ENCODE measurements at places on chromosomes 7 and 10.

GRCh38 chr7:25460433-25460832 is 232.1 kb upstream of the NPVF start:
- DNase-seq: no peak

GRCh38 chr7:73359746-73360375 is 31.9 kb downstream of the FKBP6 start:
- DNase-seq: no peak

DNA sequence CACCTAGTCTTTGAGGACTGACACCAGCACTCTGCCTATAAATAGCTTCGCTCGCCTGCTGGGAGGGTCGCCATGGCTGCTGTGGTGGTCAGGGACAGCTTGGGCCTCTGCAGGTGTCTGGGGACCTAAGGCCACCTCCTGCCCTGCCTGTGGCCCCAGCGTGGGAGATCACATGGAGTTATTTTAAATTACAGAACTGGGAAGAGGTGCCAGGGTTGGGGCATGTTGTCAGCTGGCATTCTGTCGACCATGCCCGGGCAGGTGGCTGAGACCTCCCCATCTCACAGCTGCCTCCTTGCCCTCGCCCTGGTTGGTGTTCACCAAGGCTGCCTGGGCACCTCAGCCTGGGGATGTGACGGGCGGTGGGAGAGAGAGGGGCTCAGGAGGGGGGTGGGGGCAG is 18.1 kb downstream of the SHH start:
- DNase-seq: no peak

DNA sequence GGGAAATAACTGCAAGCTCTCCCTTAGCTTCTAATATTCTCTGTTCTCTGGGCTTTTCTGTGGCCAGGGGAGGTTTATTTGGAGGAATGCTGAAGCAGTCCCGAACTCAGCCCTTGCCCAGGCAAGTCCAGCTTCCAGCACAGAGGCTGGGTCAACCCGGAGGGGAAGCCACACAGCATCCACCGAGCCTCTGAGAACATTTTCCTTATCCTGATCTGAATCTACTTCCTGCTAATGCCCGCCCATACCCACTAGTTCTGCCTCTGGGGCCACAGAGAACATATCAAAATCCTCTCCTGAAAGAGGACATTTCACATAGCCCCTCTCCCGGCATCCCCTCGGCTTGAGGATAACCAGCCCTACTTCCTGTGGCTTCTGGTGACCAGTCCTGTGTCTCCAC is 31.1 kb downstream of the SH3PXD2A start:
- DNase-seq: no peak

DNA sequence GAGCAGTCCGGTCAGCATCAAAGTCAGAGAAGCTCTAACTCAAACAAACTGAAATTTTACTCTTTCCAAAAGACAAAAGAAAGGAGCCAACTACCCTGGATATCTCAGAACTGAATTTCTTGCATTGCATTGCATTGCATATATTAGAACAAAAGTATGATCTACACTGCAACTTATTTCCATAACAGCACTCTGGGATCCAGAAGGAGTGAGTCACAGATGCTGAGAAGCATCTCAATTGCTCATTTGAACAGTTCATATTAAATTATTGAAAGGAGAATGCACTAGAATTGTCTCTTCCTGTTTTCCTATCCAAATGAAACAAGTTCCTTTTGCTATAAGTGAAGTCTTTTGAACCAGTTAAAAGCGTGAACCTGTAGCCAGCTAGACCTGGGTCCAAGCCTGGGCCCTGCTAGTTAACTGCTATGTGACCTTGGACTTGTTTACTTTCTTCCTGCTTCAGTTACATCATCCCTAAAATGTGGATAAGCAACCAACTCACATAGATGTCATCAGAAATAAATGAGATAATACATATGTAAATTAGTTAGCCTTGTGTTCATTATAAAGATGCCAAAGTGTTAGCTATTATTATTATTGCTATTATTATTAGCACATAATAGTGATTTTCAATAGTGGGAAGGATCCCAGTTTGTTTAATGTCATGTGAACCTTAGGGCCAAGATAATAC is 184.1 kb downstream of the CREB5 start:
- DNase-seq: no peak

DNA sequence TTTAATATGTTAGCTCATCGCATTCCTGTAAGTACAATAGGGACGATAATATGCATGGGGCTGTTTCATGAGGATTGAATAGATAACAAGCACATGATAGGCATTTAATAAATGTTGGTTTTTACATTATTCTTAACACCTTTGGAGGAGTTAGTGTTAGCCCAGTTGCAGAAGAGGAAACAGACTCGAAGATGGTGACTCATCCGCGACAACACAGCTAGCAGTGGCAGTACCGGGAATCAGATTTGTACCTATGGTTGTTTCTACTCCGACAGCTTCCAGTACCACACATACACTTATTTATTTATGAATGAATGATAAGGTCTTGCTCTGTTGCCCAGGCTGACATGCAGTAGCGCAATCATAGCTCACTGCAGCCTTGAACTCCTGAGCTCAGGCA is 2.9 kb downstream of the LRMDA start:
- no peak for DNase-seq

- no peak for DNase-seq
Observed at GRCh38 chr10:110034596-110034995, 26.8 kb downstream of the ADD3 start.

DNA sequence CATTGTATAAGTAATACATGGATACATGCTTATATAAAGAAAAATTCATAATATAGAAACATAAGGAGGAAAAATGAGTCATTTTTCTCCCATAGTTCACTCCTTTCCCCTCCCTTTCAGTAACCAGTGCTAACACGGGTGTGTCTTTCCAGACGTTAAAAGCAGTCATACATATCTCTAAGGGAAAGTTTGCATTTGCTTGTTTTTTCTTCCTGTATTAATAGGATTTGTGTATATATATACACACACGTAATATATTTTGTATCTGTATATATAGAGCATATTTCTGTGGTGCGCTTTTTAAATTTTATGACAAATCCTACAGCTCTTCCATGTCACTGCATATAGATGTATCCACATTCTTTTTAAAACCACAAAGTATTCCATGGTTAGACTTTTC is 78.8 kb downstream of the RALA start:
- no peak for DNase-seq

DNA sequence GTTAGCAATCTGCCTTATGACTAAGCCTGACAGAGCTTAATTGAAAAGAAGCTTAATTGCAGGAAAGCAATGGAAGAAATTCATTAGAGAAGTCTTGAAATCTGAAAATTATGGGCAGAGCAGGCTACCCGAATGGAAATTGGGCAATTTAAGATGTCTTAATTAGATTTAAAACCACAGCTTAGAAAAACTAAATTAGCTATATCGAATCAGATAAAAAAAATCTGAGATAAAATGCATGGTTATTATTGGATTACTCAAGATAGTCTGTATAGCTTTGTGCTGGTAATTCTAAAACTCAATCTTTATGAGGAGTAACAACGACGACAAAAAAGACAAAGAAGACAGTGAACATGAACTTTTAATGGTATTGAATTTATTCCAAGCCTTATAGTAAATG is 248.1 kb upstream of the LRRN3 start:
- no peak for DNase-seq

DNA sequence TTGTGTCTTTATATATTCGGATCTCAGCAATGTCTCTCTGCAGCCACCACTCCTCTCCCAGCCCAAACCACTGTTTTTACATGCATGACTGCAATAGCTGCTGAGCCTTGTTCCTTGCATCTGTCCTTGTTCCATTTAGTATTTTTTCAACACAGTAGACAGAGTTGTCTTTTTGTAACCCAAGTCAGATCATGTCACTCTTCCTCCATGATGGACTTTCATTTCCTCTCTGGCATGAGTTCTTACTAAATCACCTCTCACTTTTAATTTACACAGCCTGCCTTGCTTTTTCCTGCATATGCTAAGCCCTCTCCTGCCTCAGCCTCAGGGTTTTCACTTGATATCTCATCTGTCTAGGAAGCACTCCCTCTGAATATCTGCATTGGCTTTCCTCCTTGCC is 353.2 kb downstream of the HGF start:
- DNase-seq: no peak

- DNase-seq: no peak
Observed at GRCh38 chr10:107144490-107144889, 20.0 kb downstream of the SORCS1 start.

DNA sequence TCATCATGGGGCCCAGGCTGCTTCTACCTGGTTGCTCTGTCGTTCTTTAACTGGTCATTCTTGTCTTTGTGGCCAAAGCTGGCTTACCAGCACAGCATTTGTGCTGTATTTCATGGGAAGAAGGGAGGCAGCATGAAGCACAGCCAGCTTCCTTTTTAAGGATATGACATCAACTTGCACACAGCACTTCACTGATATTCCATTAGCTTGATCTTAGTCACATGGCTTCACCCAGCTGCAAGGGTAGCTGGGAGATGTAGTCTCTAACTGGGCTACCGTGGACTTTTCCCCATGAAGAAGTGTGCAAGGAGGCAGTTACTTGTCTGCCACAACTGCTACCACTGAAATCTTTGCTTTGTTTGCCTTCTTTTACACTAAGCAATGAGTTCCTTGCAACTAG is 525.2 kb downstream of the LRMDA start:
- DNase-seq: no peak

- DNase-seq: no peak
Observed at GRCh38 chr10:82922046-82922445, 1047.1 kb downstream of the NRG3 start.

DNA sequence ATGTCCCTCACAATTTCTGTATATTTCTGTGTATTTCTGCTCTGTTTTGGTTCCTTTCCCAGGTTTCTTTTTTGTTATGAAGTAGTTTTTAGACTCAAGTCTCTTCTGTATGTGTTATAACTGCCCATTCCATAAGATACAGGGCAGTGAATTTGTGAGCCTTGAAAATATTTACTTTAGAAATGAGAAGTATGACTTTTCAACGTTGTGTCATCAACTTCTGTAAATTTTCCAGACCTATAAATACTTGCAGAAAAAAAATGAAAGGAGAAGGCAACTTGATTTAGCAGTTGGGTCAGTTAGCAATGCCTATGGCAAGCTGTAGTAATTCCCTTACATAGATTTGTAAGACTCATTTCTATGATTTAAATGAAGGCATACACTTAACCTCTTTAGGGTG is 11.5 kb downstream of the EGFR start:
- no peak for DNase-seq

GRCh38 chr10:49220679-49221078 is 32.5 kb upstream of the TMEM273 start:
- no peak for DNase-seq

DNA sequence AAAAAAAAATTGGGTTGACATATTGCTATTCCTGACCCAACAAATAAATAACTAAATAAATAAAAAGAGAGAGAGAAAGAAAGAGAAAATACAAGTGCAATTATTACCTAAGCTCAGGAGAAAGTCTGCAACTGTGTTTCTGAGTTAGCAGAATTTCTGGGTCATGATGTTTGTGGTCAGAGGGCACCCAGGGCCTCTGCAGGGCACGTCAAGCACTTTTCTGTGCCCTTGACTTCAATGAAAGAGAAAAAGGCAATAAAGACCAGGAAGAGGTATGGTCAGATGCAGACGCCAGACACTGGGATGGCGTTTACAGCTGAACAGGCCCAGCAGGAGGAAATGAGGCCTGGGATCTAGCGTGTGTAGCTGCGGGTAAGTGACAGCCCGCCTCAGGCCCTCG is 160.9 kb upstream of the GDF10 start:
- DNase-seq: no peak

- DNase-seq: no peak
Observed at GRCh38 chr7:29282819-29283414, 88.3 kb downstream of the CHN2 start.

- no peak for DNase-seq
Observed at GRCh38 chr10:9786101-9786500, 1231.6 kb upstream of the CELF2 start.

GRCh38 chr10:89627830-89628229 is 17.2 kb downstream of the PANK1 start:
- no peak for DNase-seq

Measured in globus pallidus (tissue), 1 donor.